ENCODE measurements at places on chromosomes 6 and 20.

DNA sequence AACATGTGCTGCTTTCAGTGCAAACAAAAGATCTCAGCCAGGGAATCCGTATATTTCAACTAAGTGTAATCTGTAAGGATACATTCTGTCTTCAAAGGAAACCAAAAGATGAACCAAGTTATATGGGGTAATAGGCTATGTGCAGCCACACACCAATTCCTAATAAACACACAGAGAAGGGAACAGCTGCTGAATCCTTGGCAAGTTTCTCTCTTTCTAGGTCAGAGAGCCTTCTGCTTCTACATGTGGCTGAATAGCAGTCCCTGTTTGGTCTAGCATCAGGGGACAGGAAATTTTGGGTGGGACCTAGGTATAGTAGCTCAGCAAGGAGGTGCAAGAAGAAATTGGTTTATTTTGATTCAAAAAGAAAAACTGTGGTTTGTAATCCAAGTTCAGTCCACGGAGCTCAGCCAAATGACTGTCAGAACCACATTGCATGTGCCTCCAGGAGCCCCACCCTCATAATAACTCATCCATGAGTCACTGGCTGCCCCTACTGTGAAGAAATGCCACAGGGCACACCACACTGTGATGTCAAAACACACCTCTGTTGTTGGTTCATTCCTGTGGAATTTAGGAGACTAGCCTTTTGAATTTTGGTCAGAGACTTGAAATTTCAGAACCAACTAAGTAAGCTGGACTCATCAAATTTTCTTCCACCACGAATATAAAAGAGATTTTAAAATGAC is 21.1 kb downstream of the SPTLC3 start:
- no peak for DNase-seq

DNA sequence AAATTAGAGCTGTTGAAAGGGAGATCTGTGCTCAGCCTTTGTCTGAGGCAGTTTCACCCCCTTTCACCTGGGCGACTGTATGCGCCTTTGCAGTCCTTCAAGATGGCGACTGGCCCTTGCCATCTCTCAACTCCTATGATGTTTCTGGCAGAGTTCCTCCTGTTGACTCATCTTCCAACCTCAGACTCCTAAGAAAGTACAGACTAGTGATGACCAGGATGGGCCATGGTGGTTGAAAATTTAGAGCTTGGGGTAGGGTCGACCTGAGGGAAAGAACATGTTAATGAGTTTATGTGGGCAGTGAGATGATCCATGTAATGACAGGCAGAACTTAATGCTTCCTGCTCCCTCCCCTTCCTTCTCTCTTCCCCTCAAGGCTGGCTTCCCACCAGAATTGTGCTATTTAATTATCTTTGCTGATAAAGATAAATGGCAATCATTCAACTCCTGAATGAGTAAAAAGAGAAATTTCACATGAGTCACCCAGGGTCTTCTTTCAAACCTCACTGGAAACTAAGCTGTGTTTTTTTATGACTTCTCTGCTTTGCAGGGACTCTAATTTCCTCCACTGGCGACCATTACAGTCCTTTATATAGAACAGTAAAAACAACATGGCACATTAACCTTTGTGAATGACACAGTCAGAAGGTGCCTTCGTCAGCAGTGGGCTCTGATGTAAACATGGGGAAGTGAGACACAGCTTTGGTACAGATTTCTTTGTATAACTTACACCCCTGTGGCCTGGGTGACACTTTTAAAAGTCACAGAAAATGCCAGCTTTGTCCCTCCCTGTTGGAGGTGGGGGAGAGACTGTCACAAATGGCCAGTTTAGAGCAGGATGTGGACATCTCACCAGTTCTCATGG is 103.5 kb downstream of the SCP2D1 start:
- no peak for DNase-seq

GRCh38 chr6:38346291-38347079 is 293.2 kb downstream of the BTBD9 start:
- no peak for DNase-seq

GRCh38 chr6:71124340-71124739 is 164.3 kb upstream of the OGFRL1 start:
- no peak for DNase-seq

GRCh38 chr6:21299216-21299615 is 294.3 kb upstream of the SOX4 start:
- no peak for DNase-seq

DNA sequence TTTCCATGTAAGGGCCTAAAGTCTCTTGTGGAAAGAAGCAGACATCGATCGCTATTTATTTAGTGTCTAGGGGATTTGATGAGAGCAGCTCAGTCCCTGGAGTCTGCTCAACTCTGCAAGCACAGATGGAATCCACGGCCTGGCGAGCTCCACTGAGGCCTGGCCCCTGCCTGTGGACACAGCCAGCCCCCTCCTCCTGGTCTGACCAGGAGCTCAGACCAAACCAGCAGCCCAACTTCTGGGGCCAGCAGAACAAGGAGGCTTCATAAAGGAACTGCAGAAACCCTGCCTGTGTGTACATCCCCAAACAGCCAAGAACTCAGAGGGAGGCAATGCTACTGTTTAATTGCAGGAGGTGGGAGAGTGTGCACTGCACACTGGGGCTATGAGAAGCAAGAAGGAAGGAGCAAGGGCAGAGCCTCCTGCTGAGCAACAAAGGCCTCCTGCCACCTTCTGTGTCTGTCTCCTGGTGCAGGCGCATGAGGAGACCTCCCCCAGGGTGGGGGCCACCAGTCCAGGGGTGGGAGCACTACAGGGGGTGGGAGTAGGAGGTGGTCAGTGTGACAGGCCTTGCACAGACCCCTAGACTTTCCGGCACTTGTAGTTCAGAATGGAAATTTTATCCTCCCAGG is 3.8 kb downstream of the CST5 start:
- DNase-seq: no peak

DNA sequence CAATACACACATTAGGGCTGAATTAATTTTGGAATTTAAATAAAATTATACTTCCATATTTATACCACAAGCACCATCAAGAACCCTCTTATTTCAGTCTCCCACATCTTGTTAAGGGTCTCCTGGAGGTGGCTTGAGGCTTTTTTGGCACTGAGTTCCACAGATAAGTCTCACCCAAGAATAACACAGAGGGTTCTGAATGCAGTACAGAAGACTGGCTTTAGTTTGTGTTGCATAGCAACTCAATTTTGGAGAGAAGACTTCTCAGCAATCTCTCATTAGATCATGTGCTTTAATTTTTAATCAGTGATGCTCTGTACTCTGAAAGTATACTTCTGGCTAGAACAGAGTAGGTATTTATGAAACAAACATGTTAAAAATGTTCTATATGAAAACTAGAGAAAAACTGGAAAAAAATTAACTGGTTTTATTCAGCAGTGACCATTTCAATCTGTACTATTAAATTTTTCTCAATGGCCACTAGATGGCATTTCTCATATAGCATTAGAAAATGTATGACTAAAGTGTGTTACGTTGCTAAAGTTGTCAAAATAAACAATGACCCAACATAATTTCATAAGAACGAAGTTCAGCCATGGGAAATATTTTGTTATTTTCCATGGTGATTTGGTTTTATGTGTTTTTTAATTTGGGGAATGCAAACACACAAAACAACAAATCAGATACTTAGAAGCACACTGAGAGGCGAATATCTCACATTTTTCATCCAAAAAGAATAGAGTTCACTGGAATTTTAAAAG is 32.7 kb upstream of the MAP7 start:
- no peak for DNase-seq

DNA sequence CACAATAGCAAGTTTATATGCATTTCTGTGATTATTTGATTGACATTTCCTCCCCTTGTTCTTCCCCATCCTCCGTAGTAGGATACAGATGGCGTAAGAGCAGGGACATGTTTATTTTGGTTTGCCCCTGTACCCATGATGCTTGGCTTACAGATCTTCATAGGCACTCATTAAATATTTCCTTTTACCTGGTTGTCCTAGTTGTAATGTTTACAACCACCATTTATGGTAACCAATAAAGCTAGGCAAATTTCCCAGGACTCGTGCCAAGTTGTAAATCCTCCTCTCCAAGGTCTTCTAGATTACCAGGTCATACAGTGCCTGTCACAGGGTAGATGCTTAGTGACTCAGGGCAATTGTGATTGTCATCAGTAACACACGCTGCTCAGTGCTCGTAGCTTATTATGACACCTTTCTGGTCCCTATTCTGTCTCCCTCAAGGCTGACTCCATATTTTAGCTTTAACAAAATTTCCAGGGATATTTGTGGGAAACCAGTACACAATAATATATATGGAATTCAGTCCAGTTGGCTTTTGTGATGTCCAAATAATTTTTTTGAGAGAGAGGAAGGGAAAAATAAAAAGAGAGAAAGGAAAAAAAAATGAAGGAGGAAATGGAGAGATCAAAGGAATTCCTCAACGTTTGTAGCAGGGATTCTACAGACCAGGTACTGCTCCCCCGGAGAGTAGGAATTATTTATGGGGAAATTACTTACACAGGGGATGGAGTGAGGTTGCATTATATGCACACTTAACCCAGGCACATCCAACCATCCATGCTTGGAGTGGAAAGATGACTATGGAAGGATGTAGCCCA is 24.6 kb downstream of the CYP24A1 start:
- DNase-seq: no peak

- no peak for DNase-seq
These were observed 514.3 kb upstream of the ID4 start for GRCh38 chr6:19322691-19323485.

Measured in T follicular helper cell (primary cell).